ENCODE measurements at places on chromosomes 6 and 20.

GRCh38 chr20:32231245-32231644 is 23.6 kb downstream of the POFUT1 start:
- DNase-seq: no peak

- no peak for DNase-seq
These were observed 35.7 kb downstream of the CDH26 start for GRCh38 chr20:59993736-59994430.

GRCh38 chr6:14100138-14100537 is 17.4 kb upstream of the CD83 start:
- DNase-seq: no peak

GRCh38 chr6:146884728-146885127 is 286.0 kb downstream of the ADGB start:
- DNase-seq: no peak

All from CD4-positive, alpha-beta T cell treated with Interleukin-4 for 4 hours (primary cell).